Activated T-helper 2 cell treated with anti-CD3 and anti-CD28 coated beads, Interferon-gamma antibody, Interleukin-2, Interleukin-4, amounts not matched to agents 10 μg/mL and 5 μg/mL and 100 μg/mL, durations not matched to agents 14 hours and 24 hours and 36 hours (primary cell): ENCODE measurements at places on chromosomes 5 and 9. TPM values are rescaled to one million over a fixed set of nuclear protein-coding genes. Genes with fewer than 3 reads are reported as not detected.

DNA sequence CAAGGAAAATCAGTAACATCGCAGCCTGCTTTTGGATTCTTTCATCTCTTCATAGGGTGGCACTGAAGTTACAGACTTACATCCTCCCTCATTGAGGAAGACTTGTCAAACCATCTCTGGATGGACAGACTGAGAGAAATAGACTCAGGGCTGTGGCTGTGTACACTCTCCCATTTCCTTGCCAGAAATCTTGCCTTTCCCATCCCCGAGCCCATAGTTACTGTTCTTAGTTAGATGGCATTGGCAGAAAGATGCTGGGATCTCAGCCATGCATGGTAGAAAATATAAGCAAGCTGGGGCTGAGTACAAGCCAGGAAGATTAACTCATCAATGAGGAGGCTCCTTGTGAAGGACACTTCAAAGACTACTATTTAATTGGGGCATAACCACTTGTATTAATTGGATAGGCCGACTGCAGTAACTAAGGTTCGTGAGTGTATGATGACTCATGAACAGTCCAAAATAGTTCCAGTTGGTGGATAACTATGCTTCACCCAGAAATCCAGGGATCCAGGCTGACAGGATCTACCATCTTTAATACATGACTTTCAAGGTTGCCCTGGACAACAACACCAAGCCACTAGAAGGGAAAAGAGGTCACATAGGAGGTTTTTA lies 137.9 kb downstream of the TMEM38B start:
- H3K4me1 ChIP-seq, result no peaks in the 10 kb centered on the region
- no peaks in the 10 kb centered on the region for H3K36me3 ChIP-seq
- DNase-seq, result no peak
- no peak overlapping the region for H3K4me3 ChIP-seq
- no peaks in the 10 kb centered on the region for H3K27me3 ChIP-seq

- no peaks in the 10 kb centered on the region for H3K36me3 ChIP-seq
- no peak overlapping the region for H3K4me3 ChIP-seq
- no peak overlapping the region for H3K27ac ChIP-seq
- no peak for DNase-seq
- no peaks in the 10 kb centered on the region for H3K4me1 ChIP-seq
Observed at GRCh38 chr9:37390759-37391158, 31.7 kb upstream of the GRHPR start.

DNA sequence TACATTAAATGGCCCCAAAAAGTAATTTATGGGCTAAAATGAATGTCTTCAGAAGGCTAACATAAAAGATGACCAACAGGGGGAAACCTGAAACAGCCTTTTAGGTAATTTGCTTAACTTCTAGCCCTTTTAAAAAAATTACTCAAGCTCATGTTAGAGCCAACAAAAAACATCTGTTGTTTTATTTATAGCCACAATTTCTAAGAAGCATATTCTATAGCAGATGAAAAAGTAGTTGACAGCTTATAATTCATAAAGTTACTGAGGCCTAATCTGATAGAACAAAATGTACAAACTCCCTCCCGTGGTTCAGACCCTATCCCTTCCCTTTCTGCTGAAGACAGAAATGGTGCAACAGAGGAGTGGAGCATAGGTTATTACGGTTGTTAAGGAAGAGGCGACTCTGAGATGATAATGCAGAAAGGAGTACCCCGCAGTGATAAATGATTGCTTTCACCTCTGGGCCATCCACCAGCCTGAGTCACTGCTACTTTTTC lies 46.1 kb downstream of the PIK3R1 start:
- no peaks in the 10 kb centered on the region for H3K27me3 ChIP-seq
- no peak overlapping the region for H3K4me3 ChIP-seq
- no peak for DNase-seq
- no peak overlapping the region for H3K27ac ChIP-seq
- peaks cover 73% of the 10 kb centered on the region for H3K4me1 ChIP-seq

DNA sequence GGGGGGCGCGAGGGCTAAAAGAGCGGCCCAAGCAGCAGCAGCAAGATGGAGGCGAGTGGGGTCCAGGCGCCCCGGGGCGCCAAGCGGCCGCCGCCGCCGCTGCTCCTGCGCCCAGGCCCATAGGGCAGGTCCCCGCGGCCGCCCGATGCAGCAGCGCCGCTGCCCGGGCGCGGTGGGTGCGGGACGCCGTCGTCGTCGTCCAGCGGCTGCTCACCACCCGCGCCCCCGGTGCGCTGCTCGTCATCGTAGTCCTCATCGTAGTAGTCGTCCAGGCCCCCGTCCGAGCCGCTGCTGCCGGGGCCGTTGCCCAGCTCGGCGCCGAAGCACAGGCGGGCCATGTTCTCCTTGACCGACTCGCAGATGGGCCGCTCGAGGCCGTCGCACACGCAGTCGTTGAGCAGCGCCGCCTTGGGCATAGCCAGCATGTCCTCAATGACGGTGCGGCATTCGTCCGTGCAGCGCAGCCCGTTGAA lies 1.5 kb downstream of the GAS1 start:
- H3K4me3 ChIP-seq, result peak overlapping the region; percentile 42
- peaks cover 10% of the 10 kb centered on the region for H3K4me1 ChIP-seq
- H3K27me3 ChIP-seq, result peaks cover 52% of the 10 kb centered on the region
- DNase-seq, result no peak
- H3K27ac ChIP-seq, result no peak overlapping the region

PRR16 gene
- total RNA-seq, result not detected in 2 replicates

DNA sequence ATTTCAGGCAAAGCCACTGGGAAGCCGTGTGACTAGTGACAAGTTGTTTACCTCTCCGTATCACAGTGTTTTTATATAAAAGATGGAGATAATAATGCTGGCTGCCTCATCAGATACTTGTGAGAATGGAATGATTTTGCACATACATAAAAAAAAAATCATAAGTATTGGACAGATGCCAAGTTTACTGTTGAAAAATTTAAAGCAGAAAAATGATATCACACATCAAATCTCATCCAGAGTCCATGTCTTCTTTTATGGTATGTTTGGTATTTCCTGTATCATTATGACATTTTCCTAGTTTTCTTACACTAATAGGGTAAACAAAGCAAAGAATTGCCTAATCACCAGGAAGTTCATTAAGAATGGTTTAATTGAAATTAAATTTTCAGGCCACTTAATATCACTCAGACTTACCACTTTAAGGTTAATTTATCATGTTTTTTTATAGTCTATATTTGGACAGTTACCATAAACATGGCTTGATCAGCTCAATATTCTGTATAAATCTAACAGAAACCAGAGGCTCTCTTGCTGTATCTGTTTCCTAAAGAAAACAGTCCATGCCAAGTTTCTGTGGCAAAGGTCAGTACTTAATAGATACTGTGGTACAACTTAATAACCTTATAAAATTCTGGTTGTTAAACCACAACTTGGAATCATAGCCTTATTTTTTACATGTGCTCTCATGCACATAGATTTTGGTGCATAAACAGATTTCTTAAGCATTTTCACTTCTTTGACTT lies 656.5 kb upstream of the RIOK2 start:
- H3K27ac ChIP-seq, result no peak overlapping the region
- DNase-seq, result no peak
- H3K36me3 ChIP-seq, result no peaks in the 10 kb centered on the region
- H3K4me1 ChIP-seq, result peaks cover 4% of the 10 kb centered on the region
- peaks cover 2% of the 10 kb centered on the region for H3K27me3 ChIP-seq
- no peak overlapping the region for H3K4me3 ChIP-seq

- peaks cover 9% of the 10 kb centered on the region for H3K36me3 ChIP-seq
- peaks cover 63% of the 10 kb centered on the region for H3K4me1 ChIP-seq
- H3K4me3 ChIP-seq, result no peak overlapping the region
Observed at GRCh38 chr5:132089363-132089762, 15.8 kb downstream of the CSF2 start.

DNA sequence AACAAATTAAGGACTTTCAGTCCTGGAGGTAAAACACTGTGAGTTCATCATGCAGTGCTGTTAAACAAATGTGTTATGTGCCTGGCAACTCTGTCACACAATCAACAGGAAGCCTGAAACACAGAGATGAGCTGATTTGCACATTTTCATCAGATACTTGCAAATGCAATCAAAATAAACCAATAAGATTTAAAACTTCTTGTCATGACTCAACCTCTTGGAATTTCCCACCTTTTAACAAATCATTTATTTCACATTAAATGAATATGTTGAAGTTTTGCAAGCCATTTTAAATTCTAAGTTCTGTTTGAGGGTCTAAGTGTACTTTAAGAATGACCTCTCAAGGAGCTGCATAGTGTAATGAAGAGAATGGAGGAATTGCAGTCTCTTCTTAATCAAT lies 64.4 kb downstream of the ANXA1 start:
- peaks cover 5% of the 10 kb centered on the region for H3K27me3 ChIP-seq
- DNase-seq, result no peak
- peaks cover 38% of the 10 kb centered on the region for H3K4me1 ChIP-seq
- no peaks in the 10 kb centered on the region for H3K36me3 ChIP-seq

PSAT1 gene
- 66.5 and 67.6 TPM in 2 replicates for total RNA-seq

DNA sequence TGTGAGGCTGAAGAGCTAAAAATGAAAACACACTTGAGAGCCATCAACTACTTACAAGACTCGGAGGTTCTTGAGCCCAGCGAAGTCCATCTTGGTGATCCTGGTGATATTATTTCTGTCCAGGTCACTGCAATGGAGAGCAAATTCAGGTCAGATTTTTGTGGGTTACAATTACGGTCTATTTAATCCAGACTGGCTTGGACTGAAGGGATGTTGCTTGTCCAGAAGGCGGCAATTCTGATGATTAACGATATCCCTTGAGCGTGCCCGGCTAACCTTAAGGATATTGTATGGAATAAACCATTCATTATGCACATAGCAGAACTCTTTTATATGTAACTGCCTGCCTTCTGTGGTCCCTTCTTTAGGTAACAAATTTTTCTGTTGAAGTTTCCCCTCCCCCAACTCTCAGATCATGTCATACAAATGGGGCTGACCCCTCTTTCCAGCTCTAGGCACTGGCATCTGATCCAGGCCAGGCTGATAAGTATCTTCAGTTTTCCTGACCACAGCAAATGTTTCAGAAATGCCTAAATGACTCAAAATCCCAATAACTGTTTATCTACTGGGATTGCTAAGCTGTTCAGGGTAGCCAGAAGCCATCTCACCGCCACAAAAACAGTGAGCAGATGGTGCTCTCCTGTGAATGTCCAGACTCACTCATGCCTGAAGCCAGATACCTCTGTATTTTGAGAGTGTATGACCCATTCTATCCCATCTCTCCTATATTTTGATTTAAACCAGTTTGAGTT lies 49.4 kb downstream of the SLIT3 start:
- peaks cover 4% of the 10 kb centered on the region for H3K27me3 ChIP-seq
- no peaks in the 10 kb centered on the region for H3K4me1 ChIP-seq
- H3K36me3 ChIP-seq, result no peaks in the 10 kb centered on the region
- no peak overlapping the region for H3K4me3 ChIP-seq
